Stimulated activated CD4-positive, alpha-beta T cell treated with anti-CD3 and anti-CD28 coated beads, Interleukin-4, amount 100 ng/mL, for 48 hours (primary cell): ENCODE measurements at places on chromosomes 5 and 9.

DNA sequence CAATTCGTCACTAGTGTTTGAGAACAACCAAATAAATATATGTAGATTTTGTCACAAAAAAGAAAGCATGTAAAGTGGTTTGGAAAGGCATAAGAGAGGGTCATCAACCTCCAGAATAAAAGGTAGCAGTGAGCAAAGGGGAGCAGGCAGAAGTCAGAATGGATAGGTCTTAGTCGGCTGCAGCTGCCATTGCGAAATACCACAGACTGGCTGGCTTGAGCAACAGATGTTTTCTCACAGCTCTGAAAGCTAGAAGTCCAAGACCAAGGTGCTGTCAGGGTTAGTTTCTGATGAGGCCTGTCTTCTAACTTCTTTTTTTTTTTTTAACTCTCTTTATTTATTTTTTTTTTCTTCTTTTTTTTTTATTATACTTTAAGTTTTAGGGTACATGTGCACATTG lies 208.1 kb upstream of the PIK3R1 start:
- DNase-seq, result no peak

- no peak for DNase-seq
Measured at GRCh38 chr5:113029614-113030013, 53.0 kb downstream of the DCP2 start.

GRCh38 chr5:78237911-78238310 lies 56.6 kb downstream of the AP3B1 start:
- no peak for DNase-seq

DNA sequence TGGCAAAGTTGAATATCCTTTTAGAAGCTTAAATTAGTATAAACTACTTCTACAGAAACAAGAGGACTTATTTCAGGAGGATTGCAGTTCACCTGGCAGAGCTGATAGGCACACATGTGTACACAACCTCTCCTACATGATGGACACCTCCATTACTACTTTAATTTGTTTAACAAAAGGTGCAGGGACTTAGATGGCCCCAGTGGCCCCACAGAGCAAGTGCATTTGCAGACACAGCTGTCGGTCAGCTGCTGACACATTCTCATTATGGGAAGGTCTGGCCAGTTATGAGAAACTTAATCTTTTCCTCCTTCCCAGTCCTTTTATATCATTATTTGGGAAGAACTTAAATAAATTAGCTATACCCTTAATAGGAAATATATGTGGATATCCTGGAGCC lies 28.3 kb downstream of the TDRD7 start:
- DNase-seq, result no peak
